ENCODE measurements at places on chromosomes 7 and 10.

GRCh38 chr7:100873599-100874299 is 1.2 kb upstream of the SRRT start:
- no peak for DNase-seq

DNA sequence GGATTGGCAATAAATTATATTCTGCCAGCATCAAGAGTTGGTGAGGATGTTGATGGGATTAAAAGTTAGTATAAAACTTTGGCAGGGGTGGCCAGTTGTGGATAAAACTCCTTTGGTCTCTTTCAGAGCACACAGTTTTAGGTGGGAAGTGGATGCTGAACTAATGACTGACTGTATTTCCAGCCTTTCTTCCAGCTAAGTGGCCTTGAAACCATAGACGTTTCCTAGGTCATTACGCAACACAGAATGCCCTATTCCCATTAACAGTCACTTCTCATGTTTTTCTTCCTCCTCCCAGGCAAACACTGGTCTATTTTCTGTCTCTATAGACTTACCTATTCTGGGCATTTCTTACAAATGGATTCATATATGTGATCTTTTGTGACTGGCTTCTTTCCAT is 467.4 kb downstream of the NEBL start:
- DNase-seq = no peak

DNA sequence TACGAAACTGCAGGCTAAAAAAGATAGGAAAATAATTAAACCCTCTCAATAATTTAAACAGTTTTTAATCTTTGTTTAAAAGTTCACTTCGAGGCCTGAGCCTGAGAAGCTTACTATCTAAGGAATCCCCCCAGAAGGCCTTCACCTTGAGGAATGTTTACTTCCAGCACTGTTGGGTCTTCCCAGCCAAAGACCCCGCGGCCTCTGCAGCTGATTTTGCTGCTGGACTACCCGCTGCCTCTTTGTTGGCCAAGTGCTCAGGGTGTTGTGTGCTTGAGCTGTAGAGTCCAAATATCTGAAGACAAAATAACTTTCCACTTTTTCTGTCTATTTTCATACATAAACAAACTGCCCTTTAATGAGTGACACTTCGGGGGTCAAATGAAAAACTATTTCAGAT is 292.7 kb downstream of the GLRX3 start:
- DNase-seq = no peak

GRCh38 chr7:156180451-156181229 is 368.4 kb upstream of the SHH start:
- DNase-seq = no peak

GRCh38 chr7:99679032-99679399 is 780 bp downstream of the CYP3A5 start:
- no peak for DNase-seq

DNA sequence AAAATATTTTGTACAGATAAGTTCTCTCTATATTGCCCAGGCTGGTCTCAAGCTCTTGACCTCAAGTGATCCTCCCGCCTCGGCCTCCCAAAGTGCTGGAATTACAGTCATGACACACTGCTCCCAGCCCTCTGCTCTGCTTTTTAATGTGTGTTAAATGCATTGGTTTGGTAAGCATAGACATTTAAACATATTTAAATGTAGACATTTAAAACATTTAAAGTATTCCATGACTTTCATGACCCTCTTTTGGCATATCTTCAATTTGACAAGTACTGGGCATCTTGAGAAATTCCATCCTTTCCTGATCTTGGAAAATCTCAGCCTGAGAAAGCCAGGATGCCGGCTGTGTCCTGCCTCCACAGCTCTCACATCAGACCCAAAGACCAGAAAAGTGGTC is 5.2 kb upstream of the SAR1A start:
- no peak for DNase-seq

DNA sequence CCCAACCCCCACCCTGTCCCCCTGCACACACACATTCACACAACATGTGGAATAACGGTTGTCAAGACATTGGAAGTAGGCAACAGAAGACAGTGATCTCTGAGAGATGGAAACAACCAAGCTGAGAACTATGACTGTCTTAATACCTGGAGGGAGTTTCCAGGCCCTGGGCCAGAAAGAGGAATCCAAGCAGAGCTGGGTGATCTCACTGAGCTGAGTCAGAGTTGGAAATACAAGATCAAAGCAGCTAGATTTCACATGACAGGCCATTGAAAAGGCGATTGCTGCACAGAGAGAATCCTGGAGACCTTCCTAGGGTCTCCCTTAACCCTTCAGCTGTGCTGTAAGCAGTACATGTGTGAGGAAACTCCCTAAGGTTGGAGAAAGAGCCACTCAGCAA is 165.8 kb upstream of the PRSS1 start:
- DNase-seq = peak; percentile 14

GRCh38 chr10:15739254-15739970 is 19.7 kb upstream of the ITGA8 start:
- no peak for DNase-seq

Data from activated CD4-positive, alpha-beta T cell treated with anti-CD3 and anti-CD28 coated beads for 4 hours (primary cell).